Activated CD4-positive, alpha-beta memory T cell treated with anti-CD3 and anti-CD28 coated beads, Interleukin-2, amount 10 ng/mL, durations not matched to agents 7 days and 5 days (primary cell): ENCODE measurements at places on chromosomes 3 and 15. TPM values are rescaled to one million over a fixed set of nuclear protein-coding genes. Genes with fewer than 3 reads are reported as not detected.
A peak's percentile ranks its signal among the peaks of the same experiment; 100 is the strongest.

GRCh38 chr3:52742418-52743041, 28.2 kb downstream of the NEK4 start:
- no peaks in the 10 kb centered on the region for H3K4me1 ChIP-seq
- H3K4me3 ChIP-seq: no peak overlapping the region
- no peaks in the 10 kb centered on the region for H3K27me3 ChIP-seq
- peaks cover 27% of the 10 kb centered on the region for H3K36me3 ChIP-seq

DNA sequence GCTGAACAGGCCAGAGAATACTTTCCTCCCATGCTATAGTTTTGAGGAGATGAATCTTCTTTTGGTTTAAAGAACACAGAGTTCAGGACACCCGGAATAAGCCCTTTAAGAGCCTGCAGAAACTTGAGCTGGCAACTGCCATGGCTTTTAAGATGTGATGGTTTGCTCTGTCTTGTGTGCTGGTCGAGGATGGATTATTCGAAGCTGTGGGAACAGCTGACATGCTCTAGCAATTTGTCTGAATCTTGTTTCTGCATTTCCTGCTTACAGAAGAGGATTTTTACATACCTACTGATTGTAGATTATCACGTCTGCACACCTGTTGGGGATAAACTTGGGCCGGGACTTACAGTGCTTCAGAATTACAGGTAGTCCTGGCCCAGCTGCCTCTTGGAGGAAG, 396.9 kb downstream of the LRTM1 start:
- no peak overlapping the region for H3K27ac ChIP-seq
- H3K4me1 ChIP-seq: no peaks in the 10 kb centered on the region
- no peak overlapping the region for H3K4me3 ChIP-seq
- no peak for DNase-seq

SHISA5 gene
- 336 TPM for total RNA-seq

GRCh38 chr3:71050538-71051258, 532.8 kb downstream of the FOXP1 start:
- peak; percentile 42 for DNase-seq
- no peaks in the 10 kb centered on the region for H3K27me3 ChIP-seq
- H3K4me3 ChIP-seq: no peak overlapping the region
- H3K4me1 ChIP-seq: peaks cover 92% of the 10 kb centered on the region

DNA sequence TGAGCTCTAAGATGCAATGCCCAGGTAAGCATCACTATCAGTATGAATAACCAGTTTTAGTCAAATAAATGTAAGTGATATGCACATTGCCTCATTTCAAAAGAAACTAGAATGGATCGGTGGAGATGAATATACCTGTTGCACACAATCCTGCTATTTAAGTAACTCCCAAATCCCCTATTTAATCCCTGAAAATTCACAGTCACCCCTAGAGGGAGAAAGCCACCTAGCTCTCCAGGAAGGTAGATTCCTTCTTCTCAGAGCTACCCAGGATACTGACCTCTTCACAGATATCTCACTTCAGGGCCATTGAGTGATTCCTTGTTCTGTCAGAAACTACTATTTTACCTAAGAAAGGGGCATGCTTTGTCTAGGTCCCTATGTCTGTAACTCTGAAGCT, 11.7 kb downstream of the LSAMP start:
- H3K27ac ChIP-seq: no peak overlapping the region
- H3K36me3 ChIP-seq: no peaks in the 10 kb centered on the region
- H3K4me3 ChIP-seq: no peak overlapping the region

GRCh38 chr15:78216276-78217104, 17.9 kb downstream of the ACSBG1 start:
- H3K27me3 ChIP-seq: peaks cover 18% of the 10 kb centered on the region
- H3K4me3 ChIP-seq: no peak overlapping the region
- no peaks in the 10 kb centered on the region for H3K36me3 ChIP-seq

DUOX1 gene
- not detected for total RNA-seq

FBXL22 gene
- total RNA-seq: 1.0 TPM

GALNT15 gene
- not detected for total RNA-seq

DNA sequence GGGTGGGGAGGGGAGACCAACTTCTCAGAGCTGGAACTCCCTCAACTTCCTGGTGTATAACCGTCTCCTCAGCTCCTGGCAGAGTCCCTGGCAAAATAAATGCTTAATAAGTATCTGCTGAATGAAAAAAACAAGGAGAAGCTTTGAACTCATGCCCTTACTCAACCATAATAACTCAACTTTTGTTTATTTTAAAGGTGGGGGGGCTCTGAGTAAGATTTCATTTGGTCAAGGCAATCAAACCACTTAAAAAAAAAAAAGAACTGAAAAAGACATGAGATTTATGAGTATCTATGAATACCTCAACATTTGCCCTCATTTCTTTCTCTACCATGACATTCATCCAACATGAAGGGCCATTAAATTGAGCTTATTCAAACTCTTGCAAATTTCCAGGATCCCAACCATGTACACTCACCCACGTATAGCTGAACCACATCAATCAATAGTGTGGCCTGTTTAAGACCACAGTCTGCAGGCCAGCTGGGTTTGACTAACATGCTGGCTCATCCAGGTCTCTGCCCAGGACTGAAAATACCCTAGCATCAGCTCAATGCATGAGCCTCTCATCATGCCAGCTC, 157.9 kb downstream of the FOXP1 start:
- no peak overlapping the region for H3K4me3 ChIP-seq
- no peak overlapping the region for H3K27ac ChIP-seq
- H3K36me3 ChIP-seq: peaks cover 9% of the 10 kb centered on the region
- peaks cover 8% of the 10 kb centered on the region for H3K27me3 ChIP-seq
- H3K4me1 ChIP-seq: peaks cover 41% of the 10 kb centered on the region
- no peak for DNase-seq

- H3K4me3 ChIP-seq: no peak overlapping the region
- no peak overlapping the region for H3K27ac ChIP-seq
- peaks cover 33% of the 10 kb centered on the region for H3K27me3 ChIP-seq
- H3K36me3 ChIP-seq: no peaks in the 10 kb centered on the region
- no peak for DNase-seq
Measured at GRCh38 chr3:155736381-155736780, 8.5 kb downstream of the PLCH1 start.

CD96 gene
- 338 TPM for total RNA-seq

LRRC49 gene
- not detected for total RNA-seq

DNA sequence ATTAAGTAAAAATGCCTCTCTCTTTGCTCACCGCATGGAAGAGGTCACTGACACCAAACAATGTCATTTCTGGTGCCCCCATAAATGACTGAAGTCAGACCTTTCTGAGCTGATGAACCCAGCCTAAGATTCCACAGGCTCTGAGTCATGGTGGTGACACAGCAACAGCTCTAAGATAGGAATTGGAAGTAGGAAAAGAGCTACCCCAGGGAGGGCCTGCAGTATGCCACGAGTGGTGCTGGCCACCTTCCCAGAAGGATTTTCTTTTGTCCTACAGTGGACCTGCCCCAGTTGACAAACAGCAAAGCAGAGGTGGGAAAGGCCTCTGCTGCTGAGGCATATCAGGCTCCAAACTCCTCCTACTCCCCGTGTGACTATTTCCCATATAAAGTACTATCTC, 208.1 kb downstream of the MINAR1 start:
- no peak overlapping the region for H3K27ac ChIP-seq
- no peak for DNase-seq
- H3K4me1 ChIP-seq: peaks cover 2% of the 10 kb centered on the region
- no peak overlapping the region for H3K4me3 ChIP-seq

GRCh38 chr3:141459008-141459407, 27.8 kb upstream of the RASA2 start:
- H3K36me3 ChIP-seq: no peaks in the 10 kb centered on the region
- H3K4me1 ChIP-seq: peaks cover 26% of the 10 kb centered on the region
- DNase-seq: no peak

- H3K27me3 ChIP-seq: no peaks in the 10 kb centered on the region
- DNase-seq: no peak
- H3K4me1 ChIP-seq: no peaks in the 10 kb centered on the region
- H3K36me3 ChIP-seq: no peaks in the 10 kb centered on the region
Measured at GRCh38 chr15:95561463-95561862, 769.0 kb upstream of the NR2F2 start.

DNA sequence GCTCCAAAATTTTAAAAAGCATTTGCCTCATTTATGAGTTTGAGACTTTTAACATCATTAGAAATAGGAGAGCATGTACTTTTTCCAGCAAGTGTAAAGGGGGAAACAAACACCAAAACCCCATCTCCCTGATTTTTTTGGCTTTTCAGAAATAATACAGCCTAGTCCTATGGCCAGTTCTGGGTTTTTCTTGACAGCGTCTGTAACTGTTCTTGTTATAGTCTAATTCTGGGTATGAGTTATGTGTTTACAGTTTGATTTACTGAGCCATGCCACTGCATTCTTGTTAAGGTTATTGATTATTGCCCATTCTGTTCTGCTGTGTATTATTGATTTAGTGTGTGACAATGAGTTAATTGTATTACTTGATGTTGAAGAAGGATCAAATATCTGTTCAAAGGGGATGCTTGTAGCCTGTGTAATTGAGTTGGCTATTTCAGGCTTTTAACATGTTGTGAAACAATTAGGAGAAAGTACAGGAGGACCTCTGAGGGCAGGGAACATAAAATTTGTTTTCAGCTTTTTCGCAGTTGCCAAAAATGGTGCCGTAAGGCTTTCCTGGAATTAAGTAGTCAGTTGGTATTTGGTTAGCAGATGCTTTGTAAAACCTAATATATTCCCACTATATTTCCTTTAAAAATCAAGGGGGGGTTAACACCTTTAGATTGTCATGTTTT, 46.1 kb downstream of the MBNL1 start:
- H3K27me3 ChIP-seq: no peaks in the 10 kb centered on the region
- peak overlapping the region; percentile 17 for H3K27ac ChIP-seq
- no peak overlapping the region for H3K4me3 ChIP-seq
- H3K4me1 ChIP-seq: peaks cover 62% of the 10 kb centered on the region

- peaks cover 53% of the 10 kb centered on the region for H3K36me3 ChIP-seq
- peaks cover 62% of the 10 kb centered on the region for H3K4me1 ChIP-seq
- no peak overlapping the region for H3K27ac ChIP-seq
- no peak overlapping the region for H3K4me3 ChIP-seq
- DNase-seq: no peak
- no peaks in the 10 kb centered on the region for H3K27me3 ChIP-seq
Measured at GRCh38 chr3:51394541-51394940, 3.5 kb downstream of the RBM15B start.

SLMAP gene
- total RNA-seq: 53.4 TPM

DNA sequence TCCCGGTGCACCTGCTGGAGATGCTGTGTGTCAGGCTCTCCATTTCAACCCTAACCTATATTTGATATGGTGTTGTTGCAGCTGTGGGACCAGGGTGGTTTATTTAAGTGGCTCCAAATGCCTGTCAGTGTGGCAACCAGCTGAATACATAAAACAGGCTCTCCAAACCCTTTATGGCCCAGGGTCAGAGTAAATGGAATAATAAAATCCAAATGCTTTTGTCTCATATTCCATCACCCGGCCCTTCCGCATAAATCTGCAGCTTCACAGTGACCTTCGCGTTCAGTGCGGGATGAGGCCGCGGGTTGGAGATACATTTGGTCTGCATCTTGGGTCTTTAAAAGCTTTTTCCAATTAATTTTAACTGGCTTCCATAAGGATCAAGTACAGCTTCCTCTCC, 382.1 kb upstream of the NR2F2 start:
- no peak overlapping the region for H3K4me3 ChIP-seq
- no peak for DNase-seq
- no peaks in the 10 kb centered on the region for H3K4me1 ChIP-seq
- H3K27ac ChIP-seq: no peak overlapping the region
- H3K27me3 ChIP-seq: no peaks in the 10 kb centered on the region

DNA sequence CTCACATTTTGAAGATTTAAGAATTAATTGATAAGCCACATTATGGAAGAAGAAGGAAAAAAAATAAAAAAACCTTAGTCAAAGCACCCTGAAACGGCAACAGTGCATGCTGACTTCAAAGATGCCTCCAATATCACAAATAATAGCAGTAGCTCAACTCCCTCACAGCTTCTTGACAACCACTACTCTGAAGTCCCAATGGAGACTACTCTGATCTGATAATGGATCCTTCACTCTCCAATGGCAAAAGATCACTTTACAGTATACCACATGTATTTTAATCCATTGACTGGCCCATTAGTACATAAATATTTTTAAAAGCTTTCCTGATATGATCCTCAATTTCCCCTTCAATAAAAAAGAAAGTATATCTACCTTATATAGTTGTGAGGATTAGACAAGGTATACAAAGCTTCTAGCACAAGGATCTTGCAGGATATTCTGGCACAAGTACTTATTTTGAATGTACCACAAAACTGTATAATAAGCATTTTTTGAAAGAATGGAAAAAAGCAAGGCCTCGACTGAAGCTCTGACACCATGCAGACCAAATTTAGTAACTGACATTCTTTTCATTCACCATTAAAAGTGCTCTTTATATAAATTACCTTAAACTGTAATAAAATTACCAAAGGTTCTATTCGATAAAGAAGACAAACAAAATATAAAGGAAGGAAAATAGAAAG, 91.9 kb downstream of the PEAK1 start:
- H3K36me3 ChIP-seq: no peaks in the 10 kb centered on the region
- no peaks in the 10 kb centered on the region for H3K27me3 ChIP-seq
- DNase-seq: no peak

DNA sequence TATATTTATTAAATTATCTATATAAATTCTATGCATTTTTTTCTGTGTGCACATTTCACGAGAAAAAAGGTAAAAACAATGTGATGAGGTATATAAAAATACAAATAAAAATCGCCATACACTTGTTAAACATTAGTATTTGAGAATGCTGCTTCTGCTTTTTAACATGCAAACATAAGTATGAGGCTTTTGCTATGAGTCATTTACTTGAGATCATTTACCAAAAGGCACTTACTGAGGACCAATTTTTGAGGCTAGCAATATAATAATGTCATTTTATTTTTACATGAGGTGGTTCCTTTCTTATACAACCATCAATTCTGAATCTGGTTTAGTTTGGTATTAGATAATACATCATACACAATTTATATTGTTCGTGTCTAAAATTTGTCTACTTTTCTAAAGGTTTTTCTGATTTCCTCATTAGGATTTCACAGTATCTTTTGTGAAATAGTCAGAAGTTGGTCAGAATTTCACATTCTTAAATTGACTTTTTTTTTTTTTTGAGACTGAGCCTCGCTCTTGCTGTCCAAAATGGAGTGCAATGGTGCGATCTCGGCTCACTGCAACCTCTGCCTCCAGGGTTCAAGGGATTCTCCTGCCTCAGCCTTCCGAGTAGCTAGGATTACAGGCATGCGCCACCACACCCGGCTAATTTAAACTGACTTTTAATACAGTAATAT, 25.6 kb downstream of the DCUN1D1 start:
- no peaks in the 10 kb centered on the region for H3K27me3 ChIP-seq
- no peak overlapping the region for H3K4me3 ChIP-seq
- no peak for DNase-seq
- peaks cover 36% of the 10 kb centered on the region for H3K36me3 ChIP-seq

ROBO2 gene
- not detected for total RNA-seq

DNA sequence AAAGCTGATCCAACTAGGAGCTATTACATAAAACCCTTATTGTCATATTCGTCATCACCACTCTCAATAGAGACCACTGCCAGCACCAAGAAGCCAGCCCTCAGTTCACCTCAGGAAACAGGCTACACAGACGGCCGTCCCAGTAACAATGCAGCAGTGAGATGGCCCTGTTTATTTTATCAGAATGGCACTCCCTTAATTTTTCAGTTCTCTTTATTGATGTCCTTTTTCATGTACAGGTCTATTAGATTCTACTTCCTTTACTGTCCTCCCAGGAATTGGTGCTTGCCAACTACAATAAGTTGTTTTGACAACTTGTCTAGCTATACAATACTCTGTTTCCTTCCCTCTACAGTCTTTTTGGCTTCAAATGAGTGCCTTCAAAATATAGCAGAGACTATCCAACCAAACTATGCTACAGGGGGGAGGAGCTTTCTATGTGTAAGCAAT, 272.5 kb downstream of the ZBTB20 start:
- H3K4me3 ChIP-seq: no peak overlapping the region
- H3K27me3 ChIP-seq: no peaks in the 10 kb centered on the region
- no peaks in the 10 kb centered on the region for H3K36me3 ChIP-seq
- no peak overlapping the region for H3K27ac ChIP-seq
- H3K4me1 ChIP-seq: peaks cover 11% of the 10 kb centered on the region

ANKUB1 gene
- not detected for total RNA-seq

COL7A1 gene
- total RNA-seq: 0.40 TPM
